ENCODE measurements at places on chromosomes 16 and 17. TPM values are rescaled to one million over a fixed set of nuclear protein-coding genes. Genes with fewer than 3 reads are reported as not detected.

TMEM235 gene
- total RNA-seq = not detected

TNFRSF12A gene
- total RNA-seq = 619 TPM

MT1A gene
- total RNA-seq = not detected

CCDC144A gene
- 18.2 TPM for total RNA-seq

MEIOB gene
- not detected for total RNA-seq

KCTD19 gene
- under 0.01 TPM for total RNA-seq

CA7 gene
- not detected for total RNA-seq

COG8 gene
- 24.9 TPM for total RNA-seq
